Activated CD4-positive, alpha-beta T cell treated with anti-CD3 and anti-CD28 coated beads for 4 hours (primary cell): ENCODE measurements at places on chromosomes 6 and 20.

DNA sequence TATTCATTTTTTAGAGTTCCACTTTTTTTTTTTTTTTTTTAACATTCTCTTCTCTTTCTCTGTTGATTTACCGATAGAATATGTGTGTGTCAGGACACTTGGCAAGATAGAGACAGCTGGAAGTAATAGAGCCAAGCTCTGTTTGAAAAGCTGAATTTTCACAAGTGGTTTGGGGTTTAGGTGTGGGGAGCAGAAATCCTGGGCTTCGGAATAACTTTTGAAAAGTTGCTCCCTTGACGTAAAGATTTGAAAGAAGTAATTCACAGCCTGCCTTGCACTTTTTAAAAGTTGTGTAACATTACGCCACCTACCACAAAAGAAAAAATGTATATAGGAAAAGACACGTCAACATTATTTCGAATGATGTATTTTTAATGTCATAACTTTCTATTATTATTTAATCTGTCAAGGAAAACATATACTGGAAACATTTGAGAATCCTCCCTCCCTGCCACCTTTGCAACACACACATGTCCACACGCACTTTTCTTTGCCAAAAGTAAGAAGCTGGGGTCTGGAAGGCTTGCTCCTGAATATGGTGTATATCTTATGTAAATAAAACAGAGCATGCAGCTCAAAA, 917.9 kb downstream of the KIF16B start:
- DNase-seq, result no peak

- no peak for DNase-seq
Observed at GRCh38 chr20:47988676-47989075, 203.4 kb upstream of the SULF2 start.

DNA sequence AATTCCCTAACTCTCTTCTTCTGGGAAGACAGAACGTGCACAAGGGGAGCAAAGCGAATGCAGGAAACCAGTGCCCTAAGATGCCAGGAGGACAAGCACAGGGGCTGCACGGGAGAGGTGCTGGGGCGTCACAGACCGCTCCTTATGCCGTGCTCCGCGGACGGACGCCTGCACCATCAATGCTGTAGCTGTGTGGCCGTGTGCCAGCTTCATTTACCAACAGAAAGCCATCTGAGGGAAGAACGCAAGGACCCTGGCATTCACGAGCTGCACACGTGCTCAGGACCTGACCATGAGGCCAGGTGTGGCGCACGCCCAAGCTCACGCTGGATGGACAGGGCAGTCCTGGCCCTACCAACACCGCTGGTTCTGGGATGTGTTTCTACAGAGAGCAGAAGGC, 35.4 kb downstream of the WDR27 start:
- no peak for DNase-seq

DNA sequence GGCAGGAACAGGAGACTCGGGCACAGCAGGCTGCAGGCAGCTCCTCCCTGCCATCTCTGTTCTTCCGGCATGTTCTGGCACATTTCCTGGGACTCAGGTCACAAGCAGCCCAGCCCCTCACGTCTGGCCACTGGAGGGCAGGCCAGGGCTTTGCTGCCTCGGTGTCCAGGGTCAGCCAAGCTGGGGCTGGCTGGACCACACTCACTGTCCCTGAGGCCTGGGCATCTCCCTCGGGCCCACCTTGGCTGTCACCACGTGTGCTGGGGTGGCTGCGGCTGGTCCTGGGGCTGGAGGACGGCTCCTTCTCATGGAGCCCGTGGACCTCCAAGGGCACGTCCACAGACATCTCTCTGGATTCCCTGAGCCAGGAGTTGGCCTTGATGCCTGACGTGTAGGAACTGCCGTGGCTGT, 18.5 kb downstream of the FRMD1 start:
- DNase-seq, result no peak

GRCh38 chr6:112576423-112576822, 229.3 kb downstream of the RFPL4B start:
- no peak for DNase-seq

DNA sequence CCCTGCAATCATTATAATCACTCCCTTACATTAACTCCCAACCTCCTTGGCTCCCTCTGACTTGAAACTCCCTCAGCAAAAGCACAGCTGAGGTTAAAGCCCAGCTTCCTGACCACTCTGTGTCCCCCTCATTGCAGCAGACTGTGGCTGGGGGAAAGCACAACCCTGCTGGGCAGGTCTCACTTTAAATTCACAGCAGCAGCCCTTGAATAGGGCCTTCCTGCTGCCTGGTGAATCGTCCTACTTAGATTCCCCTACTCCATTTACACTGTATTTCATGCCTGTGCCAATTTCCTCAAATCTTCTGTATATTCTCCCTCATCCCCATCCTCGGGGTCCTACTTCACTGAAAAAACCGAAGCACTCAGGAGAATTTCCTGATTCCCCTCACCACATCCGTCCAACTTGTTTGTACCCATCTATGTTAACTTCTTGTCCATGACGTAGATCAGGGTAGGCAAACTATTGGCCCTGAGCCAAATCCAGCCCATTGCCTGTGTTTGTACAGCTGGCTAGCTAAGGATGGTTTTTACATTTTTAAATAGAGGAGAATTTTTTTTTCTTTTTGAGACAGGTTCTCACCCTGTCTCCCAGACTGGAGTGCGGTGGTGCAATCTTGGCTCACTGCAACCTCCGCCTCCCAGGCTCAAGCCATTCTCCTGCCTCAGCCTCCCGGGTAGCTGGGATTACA, 31.5 kb upstream of the GCM1 start:
- peak; percentile 10 for DNase-seq

DNA sequence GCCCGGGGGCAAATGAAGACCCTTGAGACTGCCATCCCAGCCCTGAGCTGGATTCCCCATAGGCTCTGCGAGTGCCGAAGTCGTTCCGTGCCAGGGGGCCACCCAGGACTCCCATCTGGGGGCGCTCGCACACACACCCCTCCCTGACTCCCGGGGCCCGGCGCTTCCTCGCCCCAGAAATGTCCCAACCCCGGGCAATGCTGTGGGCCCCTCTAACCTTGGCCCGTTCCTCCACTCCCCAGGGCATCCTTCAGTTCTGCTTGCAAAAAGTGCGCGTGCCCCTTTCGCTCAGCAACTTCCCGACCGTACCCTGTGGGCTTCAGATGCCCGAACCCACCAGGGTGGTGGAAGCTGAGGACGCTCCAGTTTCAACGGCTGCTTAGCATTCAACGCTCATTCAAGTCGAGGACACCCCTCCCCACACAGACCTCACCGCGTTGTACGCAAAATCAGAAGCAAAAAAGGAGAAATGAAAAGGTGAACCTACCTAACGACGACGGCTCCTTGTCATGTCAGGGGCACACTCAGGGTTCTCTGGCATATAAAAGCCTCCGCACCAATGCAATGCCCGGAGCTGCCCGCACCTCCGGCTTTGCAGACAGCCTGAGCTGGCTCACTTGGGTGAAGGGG, 25.3 kb downstream of the RIPOR2 start:
- DNase-seq, result peak; percentile 24

- DNase-seq, result no peak
Observed at GRCh38 chr6:118739696-118740353, 88.4 kb upstream of the CEP85L start.

DNA sequence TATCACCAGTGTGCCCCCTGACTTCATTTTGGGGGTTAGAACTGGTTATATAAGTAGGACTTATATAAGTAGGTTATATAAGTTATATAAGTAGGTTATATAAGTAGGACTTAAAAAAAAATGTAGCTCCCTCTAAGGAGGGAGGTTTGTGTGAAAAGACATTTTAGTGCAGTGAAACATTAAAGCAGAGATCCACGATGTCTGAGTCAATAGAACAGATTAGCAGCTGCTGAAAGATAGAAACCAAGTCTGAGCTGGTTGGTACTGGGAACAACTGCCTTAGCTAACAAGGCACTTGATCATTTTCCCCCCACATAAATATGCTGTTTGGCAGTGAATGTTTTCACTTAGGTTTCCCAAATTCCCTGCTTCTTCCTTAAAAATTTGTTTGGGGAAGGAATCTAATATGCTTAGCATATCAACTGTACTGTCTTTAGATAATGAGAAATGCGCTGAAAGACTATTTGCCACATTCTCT, 2.1 kb upstream of the RPS12 start:
- no peak for DNase-seq

GRCh38 chr6:121732641-121733040, 297.2 kb downstream of the GJA1 start:
- no peak for DNase-seq

DNA sequence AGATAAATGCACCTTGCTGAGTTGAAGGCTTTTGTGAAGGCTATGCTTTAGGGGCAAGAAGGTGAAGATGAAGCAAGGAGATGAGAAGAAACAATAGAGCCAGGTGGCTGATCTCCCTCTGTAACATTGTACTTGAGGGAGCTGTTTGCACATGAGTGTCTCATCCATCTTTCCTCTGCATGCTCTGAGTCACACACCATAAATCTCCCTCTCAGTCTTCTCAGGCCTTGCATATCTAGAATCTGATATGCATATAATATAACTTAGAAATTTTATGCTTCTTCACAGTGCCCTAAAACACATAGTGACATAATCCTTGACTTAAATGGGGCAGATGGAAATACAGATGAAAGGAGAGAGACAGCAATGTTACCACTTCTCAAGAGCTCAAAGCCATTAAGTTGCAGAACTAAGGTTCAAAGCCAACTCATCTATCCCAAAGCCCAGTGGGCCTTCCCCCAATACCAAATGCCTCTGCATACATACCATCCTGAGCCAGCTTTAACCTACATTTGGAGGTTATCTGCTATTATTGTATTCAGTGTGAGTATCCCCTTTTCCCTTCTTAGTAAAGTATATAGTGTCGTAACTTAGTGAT, 62.4 kb upstream of the STXBP5 start:
- no peak for DNase-seq

GRCh38 chr20:44336086-44336485, 757 bp upstream of the R3HDML start:
- no peak for DNase-seq

DNA sequence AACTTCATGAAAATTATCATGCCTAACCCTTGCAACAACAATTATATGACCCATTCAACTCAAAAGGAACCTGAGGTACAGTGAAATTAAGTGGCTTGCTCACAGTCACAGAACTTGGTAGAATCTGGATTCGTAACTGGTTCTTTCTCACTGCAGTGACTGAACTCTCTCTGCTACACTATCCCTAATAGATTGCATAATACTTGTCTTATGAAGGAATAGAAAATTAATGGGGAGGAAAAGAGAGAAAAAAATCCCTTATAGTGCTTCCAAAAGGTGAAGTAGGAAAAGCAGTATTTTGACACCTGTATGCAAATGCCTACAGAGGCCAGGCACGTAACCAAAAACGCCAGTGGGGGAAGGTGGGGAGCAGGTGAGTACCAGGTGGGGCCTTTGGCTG, 186.6 kb downstream of the LY86 start:
- DNase-seq, result no peak

GRCh38 chr6:3804964-3805363, 44.2 kb upstream of the FAM50B start:
- DNase-seq, result no peak

- DNase-seq, result no peak
Observed at GRCh38 chr6:44563397-44563796, 175.9 kb downstream of the CDC5L start.

DNA sequence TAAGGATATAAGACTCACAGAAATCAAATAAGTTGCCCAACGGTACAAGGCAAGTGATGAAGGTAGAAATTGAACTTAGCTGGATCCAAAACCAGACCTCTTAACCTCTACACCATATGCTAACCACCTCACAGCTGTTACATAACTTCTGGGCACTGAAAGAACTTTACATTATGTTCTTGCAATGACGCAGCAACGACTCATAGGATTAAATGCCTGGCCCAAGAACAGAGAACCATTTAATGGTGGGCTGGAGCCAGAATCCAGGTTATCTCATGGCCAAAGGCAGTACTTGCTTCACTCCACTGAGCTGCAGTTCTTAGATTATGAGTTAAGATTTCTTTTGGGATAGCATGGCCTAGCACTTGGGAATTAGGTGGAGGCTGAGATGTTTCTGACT, 4.4 kb downstream of the TRMT6 start:
- no peak for DNase-seq

DNA sequence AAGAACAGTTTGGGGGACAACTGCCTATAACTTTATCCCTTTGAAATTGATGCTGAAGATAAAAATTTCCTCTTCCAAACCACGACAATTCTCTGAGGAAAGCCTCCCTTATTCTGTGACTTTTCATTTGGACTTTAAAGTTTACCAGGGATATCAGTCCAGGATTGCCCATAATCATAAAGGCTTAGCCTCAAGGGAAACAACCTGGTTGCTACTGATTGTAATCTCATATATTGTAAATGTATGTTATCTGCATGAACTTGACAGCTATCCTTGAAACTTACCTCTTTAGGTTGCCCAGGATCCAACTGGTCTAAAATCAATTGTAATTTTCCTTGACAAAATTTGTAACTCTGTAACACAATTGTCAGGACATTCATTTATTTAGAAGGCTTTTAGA, 23.8 kb downstream of the TBC1D32 start:
- no peak for DNase-seq

GRCh38 chr6:164294047-164294784, 879.7 kb downstream of the QKI start:
- no peak for DNase-seq

- DNase-seq, result no peak
Observed at GRCh38 chr6:152295920-152296319, 341.2 kb downstream of the SYNE1 start.

DNA sequence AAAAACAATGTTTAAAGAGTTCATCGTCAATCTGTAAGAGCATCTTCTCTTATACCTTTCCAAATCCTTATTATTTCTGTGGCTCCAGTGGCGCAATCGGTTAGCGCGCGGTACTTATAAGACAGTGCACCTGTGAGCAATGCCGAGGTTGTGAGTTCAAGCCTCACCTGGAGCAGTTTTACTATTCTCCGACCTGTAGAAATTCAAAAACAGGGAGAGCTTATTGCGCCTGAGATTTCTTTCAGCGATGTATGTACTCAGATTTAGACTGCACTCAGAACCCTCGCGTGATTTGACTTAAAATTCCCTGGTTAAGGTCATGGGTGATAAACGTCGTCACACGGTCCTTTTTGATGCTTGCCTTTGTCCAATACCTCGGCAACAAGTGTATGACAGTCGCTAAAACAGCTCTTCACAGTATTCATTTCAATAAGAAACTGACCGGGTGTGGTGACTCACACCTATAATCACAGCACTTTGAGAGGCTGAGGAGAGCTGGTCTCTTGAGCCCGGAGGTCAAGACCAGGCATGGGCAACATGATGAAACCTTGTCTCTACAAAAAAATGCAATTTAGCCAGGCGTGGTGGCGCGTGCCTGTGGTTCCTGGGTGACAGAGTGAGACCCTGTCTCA, 11.9 kb downstream of the GPX5 start:
- DNase-seq, result no peak

GRCh38 chr6:165129086-165129485, 180.3 kb downstream of the C6orf118 start:
- no peak for DNase-seq

- DNase-seq, result no peak
Observed at GRCh38 chr20:46402331-46402811, 4.0 kb downstream of the ELMO2 start.

- DNase-seq, result no peak
Observed at GRCh38 chr20:43363506-43363905, 94.2 kb upstream of the SRSF6 start.
